ENCODE measurements at places on chromosomes 6 and 20.

DNA sequence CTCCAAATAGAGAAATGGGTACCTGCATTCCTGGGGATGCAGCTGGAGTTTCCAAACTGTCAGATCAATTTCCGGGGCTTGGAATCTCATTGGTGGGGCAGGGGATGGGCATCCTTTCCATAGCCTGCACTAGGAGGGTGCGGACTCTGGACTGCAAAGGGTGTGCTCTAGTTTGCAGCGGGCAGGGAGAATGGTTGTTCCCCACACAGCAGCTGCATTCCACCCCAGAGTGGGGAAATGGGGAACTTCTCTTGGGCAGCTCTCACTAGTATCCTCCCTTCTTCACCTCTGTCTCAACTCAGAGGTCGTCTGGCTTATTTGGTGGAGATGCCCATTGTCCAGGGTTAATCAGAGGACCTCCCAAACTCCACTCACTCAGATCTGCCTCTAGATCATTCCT is 34.5 kb upstream of the CDKN1A start:
- no peak overlapping the region for H3K4me3 ChIP-seq
- peaks cover 16% of the 10 kb centered on the region for H3K4me1 ChIP-seq
- H3K27ac ChIP-seq = no peak overlapping the region
- H3K27me3 ChIP-seq = no peaks in the 10 kb centered on the region

DNA sequence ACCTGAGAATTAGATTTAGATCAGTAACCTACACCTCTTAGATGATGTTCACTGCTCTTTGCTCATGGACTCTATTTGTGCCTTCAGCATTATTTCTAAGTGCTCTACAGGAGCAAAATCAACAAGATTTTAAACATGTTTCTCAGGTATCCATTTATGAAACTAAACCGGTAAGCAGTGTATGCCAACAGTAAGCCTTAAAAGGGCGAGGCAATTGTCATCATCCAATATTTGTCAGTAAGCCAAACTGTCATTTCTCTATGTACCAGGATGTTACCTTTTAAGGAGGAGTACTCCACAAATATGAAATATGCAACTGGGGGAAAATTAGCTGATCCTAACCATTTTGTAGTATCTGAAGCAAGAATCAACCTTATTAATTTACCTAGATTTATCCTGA is 69.6 kb upstream of the ZNF184 start:
- peaks cover 97% of the 10 kb centered on the region for H3K27me3 ChIP-seq
- no peak for DNase-seq
- H3K27ac ChIP-seq = no peak overlapping the region

GRCh38 chr6:16540804-16541752 is 220.2 kb downstream of the ATXN1 start:
- H3K27me3 ChIP-seq = no peaks in the 10 kb centered on the region
- H3K27ac ChIP-seq = peak overlapping the region; percentile 86
- peaks cover 51% of the 10 kb centered on the region for H3K4me1 ChIP-seq
- H3K36me3 ChIP-seq = no peaks in the 10 kb centered on the region

GRCh38 chr6:100456141-100456907 is 8.4 kb downstream of the SIM1 start:
- H3K36me3 ChIP-seq = no peaks in the 10 kb centered on the region
- H3K4me1 ChIP-seq = peaks cover 26% of the 10 kb centered on the region
- H3K4me3 ChIP-seq = no peak overlapping the region
- no peak overlapping the region for H3K27ac ChIP-seq
- H3K27me3 ChIP-seq = peaks cover 100% of the 10 kb centered on the region

- no peak overlapping the region for H3K27ac ChIP-seq
- peaks cover 39% of the 10 kb centered on the region for H3K27me3 ChIP-seq
- H3K4me3 ChIP-seq = no peak overlapping the region
- DNase-seq = no peak
Observed at GRCh38 chr20:58040447-58041290, 187.8 kb downstream of the ANKRD60 start.

DNA sequence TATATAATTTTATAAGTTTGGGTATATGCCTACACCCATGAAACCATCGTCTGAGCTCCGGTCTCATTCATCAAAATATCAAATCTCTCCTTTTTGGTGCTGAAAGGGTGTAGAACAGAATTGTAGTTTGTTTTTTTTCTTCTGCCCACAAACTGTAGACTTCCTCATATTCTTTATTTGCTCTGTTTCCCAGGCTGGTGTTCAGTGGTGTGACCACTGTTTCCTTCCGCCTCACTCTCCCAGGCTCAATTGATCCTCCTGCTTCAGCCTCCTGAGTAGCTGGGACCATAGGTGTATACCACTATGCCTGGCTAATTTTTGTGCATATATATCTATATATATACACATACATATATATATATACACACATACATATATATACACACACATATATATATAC is 139.6 kb upstream of the HCRTR2 start:
- H3K27me3 ChIP-seq = no peaks in the 10 kb centered on the region
- no peaks in the 10 kb centered on the region for H3K36me3 ChIP-seq
- H3K4me3 ChIP-seq = no peak overlapping the region
- H3K4me1 ChIP-seq = no peaks in the 10 kb centered on the region
- no peak overlapping the region for H3K27ac ChIP-seq
